ENCODE measurements at places on chromosomes 11 and 22.

DNA sequence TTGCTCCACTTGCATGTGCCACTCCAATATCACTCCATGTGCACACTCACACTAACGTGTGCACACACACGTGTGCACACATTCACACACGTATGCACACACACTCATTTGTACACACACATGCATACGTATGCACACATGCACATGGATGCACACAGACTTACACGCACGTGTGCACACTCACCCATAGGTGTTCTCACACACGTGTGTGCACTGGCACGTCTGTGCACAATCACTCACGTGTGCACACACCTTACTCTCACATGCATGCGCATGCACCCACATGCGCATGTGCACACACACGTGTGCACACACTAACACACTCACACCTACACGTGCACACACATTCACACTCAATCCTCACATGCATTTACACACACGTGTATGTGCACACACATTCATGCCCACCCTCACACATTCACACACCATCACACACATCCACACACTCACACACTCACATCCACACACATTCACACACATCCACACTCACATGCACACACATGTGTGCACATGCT is 9.3 kb upstream of the MS4A15 start:
- no peak for DNase-seq

DNA sequence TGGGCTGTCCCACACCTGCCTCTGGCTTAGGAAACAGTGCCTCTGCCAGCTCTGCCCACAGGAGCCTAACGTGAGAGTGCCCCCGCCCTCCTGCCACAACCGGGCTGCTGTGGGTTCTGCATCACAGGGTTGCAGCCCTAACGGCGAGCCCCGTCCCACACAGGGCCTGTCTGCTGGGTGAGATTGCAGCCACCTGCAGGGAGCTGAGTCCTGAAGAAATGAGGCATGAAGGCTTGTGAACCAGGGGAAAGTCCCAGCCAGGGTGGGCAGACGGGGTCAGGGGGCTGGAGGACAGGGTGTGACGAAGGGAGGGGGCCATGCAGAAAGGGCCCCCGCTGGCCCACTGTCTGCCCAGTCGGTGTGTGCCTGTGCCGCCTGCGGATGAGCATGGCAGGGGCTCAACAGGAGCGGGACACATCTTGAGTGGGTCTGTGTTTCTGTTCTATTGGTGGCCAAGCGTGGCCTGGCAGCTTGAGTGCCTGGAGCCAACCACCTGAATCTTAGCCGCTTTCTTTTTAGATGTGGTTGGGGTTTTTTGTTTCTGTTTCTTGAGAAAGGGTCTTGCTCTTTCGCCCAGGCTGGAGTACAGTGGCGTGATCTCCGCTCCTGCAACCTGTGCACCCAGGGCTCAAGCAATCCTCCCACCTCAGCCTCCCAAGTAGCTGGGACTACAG is 38.9 kb downstream of the CTTN start:
- DNase-seq: no peak

DNA sequence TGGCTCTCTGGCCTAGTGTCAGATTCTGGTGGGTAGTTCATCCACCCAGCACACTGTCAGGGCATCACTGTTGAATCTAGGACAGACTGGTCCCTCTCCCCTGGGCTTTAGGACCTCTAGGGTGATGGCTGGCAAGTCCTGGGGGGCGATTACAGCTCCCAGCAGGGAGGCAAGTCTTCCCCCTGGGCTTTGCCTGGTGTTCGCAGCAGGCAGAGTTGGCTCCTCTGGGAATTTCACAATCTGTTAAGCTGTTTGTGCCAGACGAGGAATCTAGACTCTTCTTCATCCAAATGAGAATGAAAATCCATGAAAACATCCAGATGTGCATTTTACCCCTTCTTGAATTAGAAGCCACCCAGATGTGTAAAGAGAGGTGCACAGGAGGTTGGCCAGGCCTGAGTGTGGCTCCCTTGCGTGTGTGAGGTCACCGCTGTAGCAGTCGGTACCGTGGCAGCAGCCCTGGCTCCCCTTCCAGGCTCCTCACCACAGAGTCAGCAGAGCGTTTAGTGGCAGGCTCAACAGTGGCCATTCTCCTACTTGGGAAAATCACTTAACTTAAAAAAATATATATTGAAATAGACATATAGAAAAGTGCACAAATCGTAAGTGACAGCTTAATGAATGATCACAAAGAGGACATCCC is 99.9 kb upstream of the TBCEL start:
- no peak for DNase-seq

DNA sequence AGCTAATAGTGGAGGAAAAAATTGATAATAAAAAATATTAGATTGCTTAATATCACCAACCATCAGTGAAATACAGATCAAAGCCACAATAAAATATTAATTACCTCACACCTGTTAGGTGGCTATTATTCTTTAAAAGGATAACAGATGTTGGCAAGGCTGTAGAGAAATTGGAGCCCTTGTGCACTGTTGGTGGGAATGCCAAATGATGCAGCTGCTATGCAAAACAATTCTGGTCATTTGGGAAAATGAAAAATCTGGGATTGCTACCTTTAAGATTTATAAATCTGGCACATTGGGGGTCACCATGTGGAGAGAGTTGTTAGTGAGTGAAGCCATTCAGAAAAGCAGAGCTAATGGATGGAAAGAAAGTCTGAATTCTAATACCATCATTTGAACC is 143.4 kb downstream of the FCHSD2 start:
- no peak for DNase-seq

GRCh38 chr11:29802522-29802921 is 214.3 kb downstream of the KCNA4 start:
- DNase-seq: no peak

- no peak for DNase-seq
Observed at GRCh38 chr11:131811383-131811782, 441.0 kb downstream of the NTM start.

DNA sequence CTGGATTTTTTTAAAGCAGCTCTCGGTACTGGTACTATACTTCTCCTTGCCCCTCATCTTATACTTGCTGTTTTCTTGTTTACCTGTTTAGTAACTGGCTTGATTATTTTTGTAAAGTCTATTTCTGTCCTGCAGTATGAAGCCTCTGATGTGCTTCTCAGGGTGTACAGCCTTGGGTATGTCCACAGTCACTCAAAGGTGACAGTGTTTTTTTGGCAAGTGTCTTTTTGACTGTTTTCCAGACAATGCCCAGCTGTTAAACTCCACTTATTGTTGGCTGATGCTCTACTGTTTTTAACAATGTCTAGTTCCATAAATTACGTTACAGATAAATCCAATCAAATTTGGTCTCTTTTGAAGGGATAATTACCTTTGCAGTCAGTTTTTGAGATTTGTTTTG is 475.2 kb downstream of the JRKL start:
- no peak for DNase-seq

DNA sequence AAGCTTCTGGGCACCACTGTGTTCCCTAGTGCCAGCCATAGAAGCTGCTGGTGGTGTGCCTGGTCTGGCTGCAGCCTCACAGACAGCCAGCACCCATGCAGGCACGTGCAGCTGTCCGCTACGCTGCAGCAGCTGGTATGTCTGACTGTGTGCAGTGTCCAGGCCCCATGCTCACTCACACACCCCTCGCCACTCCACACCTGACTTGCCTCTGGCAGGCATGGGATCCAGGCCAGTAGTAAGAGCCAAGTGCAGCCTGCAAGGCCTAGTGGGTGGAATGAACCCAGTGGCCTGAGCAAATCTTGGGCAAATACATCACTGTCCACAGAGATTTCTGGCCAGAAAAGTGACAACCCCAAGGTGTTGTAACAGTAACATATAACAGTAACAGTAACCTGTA is 111.9 kb downstream of the ARHGAP20 start:
- no peak for DNase-seq

GRCh38 chr11:76897233-76897632 is 36.5 kb downstream of the ACER3 start:
- DNase-seq: no peak

- no peak for DNase-seq
Observed at GRCh38 chr11:95531116-95531515, 258.5 kb downstream of the FAM76B start.

GRCh38 chr11:126808836-126809235 is 191.7 kb downstream of the KIRREL3 start:
- no peak for DNase-seq

- no peak for DNase-seq
Observed at GRCh38 chr11:66225066-66225465, 43.4 kb upstream of the RAB1B start.

Measured in activated CD8-positive, alpha-beta memory T cell treated with anti-CD3 and anti-CD28 coated beads for 48 hours (primary cell).